NCI-H510A treated with DMSO at 0.1 percent for 48 hours (cell line): ENCODE measurements at places on chromosomes 6 and 20.
A peak's percentile ranks its signal among the peaks of the same experiment; 100 is the strongest.

- no peak for DNase-seq
These were observed 18.5 kb downstream of the DST start for GRCh38 chr6:56624046-56624727.

- DNase-seq = no peak
These were observed 44.3 kb downstream of the TENT5A start for GRCh38 chr6:81708113-81708699.

DNA sequence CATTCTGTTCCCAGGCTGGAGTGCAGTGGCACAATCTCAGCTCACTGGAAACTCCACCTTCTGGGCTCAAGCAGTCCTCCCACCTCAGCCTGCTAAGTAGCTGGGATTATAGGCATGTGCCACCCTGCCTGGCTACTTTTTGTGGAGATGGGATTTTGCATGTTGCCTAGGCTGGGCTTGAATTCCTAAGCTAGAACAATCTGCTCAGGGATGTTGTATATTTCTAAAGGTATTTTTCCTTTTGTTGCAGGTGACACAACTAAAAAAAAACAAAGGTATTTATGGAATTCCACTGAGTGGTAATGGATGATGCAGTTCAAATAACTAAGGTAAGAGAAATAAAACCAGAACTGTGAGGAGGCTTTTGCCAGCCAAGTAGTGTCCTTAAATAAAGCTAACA lies 49.7 kb downstream of the PTPRA start:
- DNase-seq = no peak

DNA sequence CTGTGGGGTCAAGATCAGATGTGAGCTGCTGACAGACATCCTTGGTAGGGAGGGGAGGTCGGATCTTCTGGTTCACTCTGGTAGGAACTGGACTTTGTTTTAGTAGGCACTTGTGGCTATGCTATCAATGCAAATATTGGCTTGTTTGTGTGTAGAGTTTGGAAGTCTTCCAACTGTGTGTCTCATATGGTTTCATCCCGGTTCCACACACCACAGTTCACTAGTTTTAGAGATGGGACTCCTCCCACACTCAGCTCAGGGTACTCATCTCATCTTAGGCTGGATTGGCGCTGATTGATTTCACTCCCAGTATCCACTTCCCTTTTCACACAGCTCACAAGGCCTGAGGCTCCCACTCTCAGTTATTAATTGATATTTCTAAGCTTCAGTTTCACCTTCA lies 161.3 kb downstream of the THBS2 start:
- DNase-seq = peak; percentile 69
